ENCODE measurements at places on chromosomes 4 and X. TPM values are rescaled to one million over a fixed set of nuclear protein-coding genes. Genes with fewer than 3 reads are reported as not detected.

- DNase-seq = no peak
Observed at GRCh38 chr4:104446431-104447278, 48.0 kb downstream of the CXXC4 start.

- DNase-seq = no peak
Observed at GRCh38 chr4:30122711-30123110, 597.5 kb upstream of the PCDH7 start.

DNA sequence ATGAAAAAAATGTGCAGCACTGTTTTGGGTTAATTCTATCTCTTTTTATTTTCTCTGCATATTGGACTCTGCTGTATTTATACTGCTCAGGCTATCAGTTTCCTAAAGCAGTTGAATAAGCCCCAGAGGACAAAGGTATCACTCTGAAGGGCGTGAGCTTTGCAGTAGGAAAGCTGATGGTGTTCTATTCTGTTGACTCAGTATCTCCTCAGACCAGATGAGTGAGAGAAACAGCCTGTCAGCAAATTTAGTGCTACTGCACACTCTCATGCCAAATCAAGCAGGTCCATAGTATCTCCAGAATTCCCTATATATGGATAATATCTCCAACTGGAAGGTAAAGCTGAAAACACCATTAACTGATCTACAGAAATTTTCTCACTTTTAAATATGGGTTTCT is 132.3 kb upstream of the UGT8 start:
- DNase-seq = no peak

GRCh38 chr4:147799986-147800555 is 68.2 kb downstream of the ARHGAP10 start:
- DNase-seq = no peak

GRCh38 chrX:122026665-122027064 is 979.3 kb downstream of the GLUD2 start:
- DNase-seq = no peak

- DNase-seq = no peak
Observed at GRCh38 chr4:100842856-100843255, 325.0 kb upstream of the EMCN start.

PDE6B gene
- total RNA-seq = 0.39 TPM
